NCI-H345 (cell line): ENCODE measurements at places on chromosomes 5 and 9.
A peak's percentile ranks its signal among the peaks of the same experiment; 100 is the strongest.

DNA sequence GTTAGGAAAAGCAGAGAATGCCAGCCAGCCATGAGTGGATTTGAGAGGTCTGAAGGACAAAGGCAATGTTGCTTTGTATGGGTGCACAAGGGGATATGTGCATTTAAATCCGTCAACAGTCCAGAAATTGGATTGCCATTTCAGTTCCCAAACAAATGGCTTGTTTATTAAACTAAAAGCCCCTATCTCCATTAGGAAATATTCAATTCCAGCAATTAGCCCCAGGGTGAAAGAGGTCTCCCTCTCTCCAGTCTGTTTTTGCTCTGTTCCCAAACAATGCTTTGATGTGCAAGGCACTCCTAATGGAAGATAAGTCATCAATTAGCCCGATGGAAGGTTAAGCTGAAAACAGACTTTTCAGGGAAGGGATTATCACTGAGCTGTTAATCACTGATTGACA is 101.3 kb downstream of the C9orf152 start:
- DNase-seq, result no peak

GRCh38 chr5:134932508-134932907 is 27.6 kb downstream of the PCBD2 start:
- DNase-seq, result no peak

DNA sequence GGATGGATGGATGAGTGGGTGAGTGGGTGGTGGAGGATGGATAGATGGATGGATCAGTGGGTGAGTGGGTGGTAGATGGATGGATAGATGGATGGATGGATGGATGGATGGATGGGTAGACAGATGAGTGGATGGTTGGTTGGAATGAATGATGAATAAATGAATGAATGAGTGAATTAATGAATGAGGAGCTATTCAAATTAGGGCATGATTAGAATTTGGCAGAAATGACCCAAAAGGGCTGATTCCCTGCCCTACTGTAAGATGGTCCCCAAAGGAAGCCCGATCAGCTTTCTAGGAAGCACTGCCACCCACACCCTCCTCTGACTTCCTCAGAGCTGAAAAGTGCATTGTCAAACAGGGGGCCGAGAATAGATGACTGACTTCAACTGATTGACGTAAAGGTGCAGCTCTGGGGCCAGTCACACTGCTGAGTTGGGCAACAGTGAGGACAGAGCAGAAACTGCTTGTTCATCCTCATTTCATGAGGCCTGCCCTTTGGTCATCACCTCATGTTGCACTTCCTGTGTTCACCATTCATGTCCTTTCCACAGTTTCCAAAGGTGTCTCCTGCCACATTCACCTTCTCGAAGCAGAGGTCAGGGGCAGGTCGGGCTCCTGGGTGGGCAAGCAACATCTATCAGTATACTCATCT is 34.3 kb downstream of the NIPAL4 start:
- no peak for DNase-seq

- no peak for DNase-seq
Observed at GRCh38 chr9:88605512-88606362, 70.8 kb downstream of the NXNL2 start.

- no peak for DNase-seq
Observed at GRCh38 chr5:132209131-132209530, 18.5 kb downstream of the P4HA2 start.

DNA sequence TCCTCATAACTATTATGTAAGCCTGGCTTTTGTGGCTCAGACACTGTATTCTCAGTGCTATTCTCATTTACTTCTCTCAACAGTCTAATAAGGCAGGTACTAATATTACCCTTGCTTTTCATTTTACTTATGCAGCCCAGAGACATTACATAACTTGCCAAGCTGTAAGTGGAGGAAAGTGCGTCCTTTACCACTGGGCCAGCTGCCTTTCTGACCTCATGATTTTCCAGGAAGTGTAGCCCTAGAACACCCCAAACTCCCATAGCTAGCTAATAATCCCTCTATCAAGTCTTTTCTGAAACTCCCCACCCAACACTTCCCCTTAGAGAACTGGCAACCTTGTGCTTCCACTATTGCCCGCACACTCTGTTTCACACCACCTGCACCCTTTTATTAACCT is 192.9 kb upstream of the HMHB1 start:
- no peak for DNase-seq

GRCh38 chr9:100324594-100325200 is 28.0 kb downstream of the TEX10 start:
- peak; percentile 3 for DNase-seq

DNA sequence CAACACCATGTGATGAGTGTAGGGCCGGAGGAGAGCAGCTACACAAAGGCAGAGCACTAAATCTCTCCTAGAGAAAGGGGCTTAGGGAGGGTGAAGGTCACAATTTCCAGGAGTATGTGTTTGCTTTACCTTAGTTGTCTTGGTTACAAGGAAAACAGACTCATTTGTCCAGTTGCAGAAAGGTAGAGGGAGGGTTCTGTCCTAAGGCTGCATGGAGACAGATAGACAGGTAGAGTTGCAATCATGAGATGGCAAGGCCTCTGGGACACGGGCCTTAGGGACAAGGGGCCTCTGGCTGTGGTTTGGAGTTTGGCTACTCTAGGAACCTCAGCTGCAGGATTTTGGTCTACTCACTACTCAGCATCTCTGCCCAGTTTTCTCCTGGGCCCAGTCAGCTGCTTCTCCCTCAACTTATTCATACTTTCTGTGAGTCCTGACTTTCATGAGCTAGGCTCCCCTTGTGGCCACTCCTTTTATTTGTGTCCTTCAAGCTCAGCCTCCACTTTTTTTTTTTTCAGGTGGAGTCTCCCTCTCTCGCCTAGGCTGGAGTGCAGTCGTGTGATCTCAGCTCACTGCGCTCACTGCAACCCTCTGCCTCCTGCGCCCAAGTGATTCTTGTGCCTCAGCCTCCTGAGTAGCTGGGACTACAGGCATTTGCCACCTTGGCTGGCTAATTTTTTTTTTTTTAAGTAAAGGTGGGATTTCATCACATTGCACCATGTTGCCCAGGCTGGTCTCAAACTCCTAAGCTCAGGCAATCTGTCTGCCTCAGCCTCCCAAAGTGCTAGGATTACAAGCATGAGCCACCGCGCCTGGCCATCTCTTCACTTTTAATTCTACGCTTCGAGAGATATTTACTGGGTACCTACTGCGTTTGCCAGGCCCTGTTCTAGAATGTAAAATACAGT is 76.6 kb downstream of the PTPDC1 start:
- no peak for DNase-seq

DNA sequence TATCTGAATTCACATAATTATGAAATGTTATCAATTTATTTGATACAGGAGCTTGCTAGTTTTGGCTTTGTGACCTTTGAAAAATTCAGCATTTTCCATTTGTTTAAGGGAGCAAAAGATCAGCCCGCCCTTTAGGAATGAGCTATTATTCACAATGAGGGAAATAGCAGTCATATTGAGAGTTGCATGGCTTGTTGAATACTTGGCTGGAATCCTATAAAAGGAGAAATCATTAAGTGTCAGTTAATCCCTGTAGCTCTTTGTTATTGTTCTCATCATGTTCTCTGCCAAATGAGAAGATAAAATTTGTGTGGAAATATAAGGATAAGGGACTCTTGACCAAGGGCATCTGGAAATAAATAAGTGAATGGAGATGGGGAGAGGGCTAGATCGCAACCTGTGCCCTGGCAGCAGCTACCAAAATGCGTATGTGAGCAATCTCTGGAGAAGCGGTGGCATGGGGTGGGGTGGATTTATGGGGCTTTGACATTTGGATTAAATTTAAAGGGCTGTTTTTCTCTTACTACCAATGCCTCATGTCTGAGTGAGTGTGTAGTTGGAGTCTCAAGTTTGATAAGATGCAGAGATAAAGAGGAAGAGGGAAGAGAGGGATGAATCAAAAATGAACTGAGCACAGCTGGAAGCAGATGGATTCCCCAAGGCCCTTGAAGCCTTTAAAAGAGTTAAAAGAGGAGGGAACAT is 237.6 kb downstream of the NNT start:
- DNase-seq, result no peak

GRCh38 chr5:91383956-91384300 is 811 bp upstream of the ARRDC3 start:
- peak; percentile 24 for DNase-seq
